Activated CD4-positive, alpha-beta T cell treated with anti-CD3 and anti-CD28 coated beads for 4 hours (primary cell): ENCODE measurements at places on chromosomes 3 and 15.

GRCh38 chr3:77081240-77081661, 41.4 kb downstream of the ROBO2 start:
- no peak for DNase-seq

- DNase-seq: peak; percentile 44
These were observed 13.4 kb upstream of the FAM98B start for GRCh38 chr15:38440353-38441129.

- DNase-seq: no peak
These were observed 131.8 kb downstream of the TPRG1 start for GRCh38 chr3:189303584-189303983.

GRCh38 chr3:195911946-195912270, 3.6 kb upstream of the TNK2 start:
- no peak for DNase-seq
